ENCODE measurements at places on chromosomes 13 and 19. TPM values are rescaled to one million over a fixed set of nuclear protein-coding genes. Genes with fewer than 3 reads are reported as not detected.
A peak's percentile ranks its signal among the peaks of the same experiment; 100 is the strongest.

DNA sequence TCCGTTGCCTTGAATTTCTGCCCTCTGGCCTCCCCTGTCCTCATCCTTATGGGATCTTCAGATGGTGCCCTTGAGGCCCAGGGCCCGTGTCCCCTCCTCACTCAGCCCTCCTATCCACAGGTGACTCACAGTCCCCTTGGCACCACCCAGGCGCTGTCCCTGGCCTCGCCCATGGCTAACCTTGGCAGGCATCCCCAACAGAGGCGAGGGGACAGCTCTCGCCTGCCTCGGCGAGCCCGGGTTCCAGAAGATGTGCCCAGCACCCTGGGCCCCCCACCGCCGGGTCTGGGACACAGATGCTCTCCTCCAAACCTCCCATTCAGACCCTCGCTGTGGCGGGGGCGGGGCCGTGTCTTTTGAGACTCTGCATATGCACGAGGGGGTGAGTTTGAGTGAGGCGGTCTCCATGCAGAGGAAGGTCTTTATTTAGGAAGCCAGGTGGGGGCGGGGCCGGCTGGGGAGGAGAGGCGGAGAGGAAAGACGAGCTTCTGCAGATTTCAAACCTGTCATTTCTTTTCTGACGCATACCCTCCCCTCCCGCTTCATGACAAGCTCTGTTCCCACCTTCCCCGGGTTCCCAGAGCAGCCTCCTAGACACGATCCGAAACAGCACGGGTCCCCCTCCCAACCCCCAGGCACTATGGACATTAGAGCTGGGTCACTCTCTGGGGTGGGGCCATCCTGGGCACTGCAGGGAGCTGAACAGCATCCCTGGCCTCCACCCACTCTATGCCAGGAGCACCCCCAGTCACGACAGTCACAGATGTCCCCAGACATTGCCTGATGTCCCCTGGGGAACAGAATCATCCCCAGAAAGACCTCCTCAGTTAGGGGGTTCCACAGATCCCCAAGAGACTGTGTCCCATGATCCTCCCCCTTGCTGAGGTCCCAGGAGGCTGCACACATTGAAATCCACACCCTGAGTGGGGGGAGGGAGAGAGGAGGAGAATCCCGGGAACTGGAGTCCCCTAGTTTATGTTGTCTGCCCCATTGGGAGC lies 48.5 kb downstream of the GNG7 start:
- peaks cover 17% of the 10 kb centered on the region for H3K27me3 ChIP-seq
- no peak for DNase-seq
- no peaks in the 10 kb centered on the region for H3K36me3 ChIP-seq
- no peaks in the 10 kb centered on the region for H3K4me1 ChIP-seq

- no peak overlapping the region for H3K4me3 ChIP-seq
- no peaks in the 10 kb centered on the region for H3K27me3 ChIP-seq
- H3K36me3 ChIP-seq, result no peaks in the 10 kb centered on the region
Measured at GRCh38 chr13:76723551-76724232, 162.5 kb downstream of the KCTD12 start.

GRCh38 chr13:99442273-99442895 lies 58.9 kb upstream of the TM9SF2 start:
- H3K27me3 ChIP-seq, result peaks cover 13% of the 10 kb centered on the region
- no peaks in the 10 kb centered on the region for H3K36me3 ChIP-seq
- DNase-seq, result peak; percentile 30
- H3K4me3 ChIP-seq, result no peak overlapping the region
- no peaks in the 10 kb centered on the region for H3K4me1 ChIP-seq

Gene ZNF836
- polyA plus RNA-seq, result not detected

DNA sequence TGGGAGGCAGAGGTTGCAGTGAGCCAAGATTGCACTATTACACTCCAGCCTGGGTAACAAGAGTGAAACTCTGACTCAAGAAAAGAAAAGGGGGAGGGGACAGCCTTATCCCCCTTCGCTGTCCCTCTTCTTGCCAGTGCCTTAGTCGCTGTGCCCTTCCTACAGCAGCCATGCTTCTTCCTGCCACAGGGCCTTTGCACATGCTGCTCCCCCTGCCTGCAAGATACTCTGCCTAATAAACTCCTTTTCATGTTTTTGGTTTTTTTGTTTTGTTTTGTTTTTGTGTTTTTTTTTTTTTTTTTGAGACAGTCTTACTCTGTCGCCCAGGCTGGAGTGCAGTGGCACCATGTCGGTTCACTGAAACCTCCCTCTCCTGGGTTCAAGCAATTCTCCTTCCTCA lies 21.4 kb downstream of the NWD1 start:
- H3K27ac ChIP-seq, result no peak overlapping the region
- DNase-seq, result no peak
- H3K4me3 ChIP-seq, result no peak overlapping the region
- H3K4me1 ChIP-seq, result no peaks in the 10 kb centered on the region
- peaks cover 9% of the 10 kb centered on the region for H3K27me3 ChIP-seq

DNA sequence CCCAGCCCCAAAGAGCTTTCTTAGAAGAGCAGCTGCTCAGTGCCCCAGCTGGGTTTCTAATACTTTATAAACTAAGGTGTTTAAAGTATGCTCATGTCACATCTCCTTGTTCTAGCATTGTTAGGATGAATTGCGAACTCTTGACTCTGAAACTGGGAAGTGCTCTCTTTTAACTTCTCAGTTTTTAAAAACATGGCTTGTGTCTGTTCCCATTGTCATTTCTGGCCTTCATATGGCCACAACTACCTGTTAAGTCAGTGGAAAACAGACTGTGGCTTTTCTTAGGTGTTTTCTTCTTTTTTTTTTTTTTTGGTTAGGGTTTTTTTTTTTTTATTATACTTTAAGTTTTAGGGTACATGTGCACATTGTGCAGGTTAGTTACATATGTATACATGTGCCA lies 164.7 kb downstream of the KCNRG start:
- no peaks in the 10 kb centered on the region for H3K4me1 ChIP-seq
- H3K27me3 ChIP-seq, result no peaks in the 10 kb centered on the region
- no peak for DNase-seq
- H3K27ac ChIP-seq, result no peak overlapping the region
- H3K4me3 ChIP-seq, result no peak overlapping the region
- H3K36me3 ChIP-seq, result no peaks in the 10 kb centered on the region

Gene NLRP4
- 0.05 TPM for polyA plus RNA-seq

Gene ADAMTSL5
- polyA plus RNA-seq, result 9.8 TPM

Gene ZNF534
- polyA plus RNA-seq, result not detected

DNA sequence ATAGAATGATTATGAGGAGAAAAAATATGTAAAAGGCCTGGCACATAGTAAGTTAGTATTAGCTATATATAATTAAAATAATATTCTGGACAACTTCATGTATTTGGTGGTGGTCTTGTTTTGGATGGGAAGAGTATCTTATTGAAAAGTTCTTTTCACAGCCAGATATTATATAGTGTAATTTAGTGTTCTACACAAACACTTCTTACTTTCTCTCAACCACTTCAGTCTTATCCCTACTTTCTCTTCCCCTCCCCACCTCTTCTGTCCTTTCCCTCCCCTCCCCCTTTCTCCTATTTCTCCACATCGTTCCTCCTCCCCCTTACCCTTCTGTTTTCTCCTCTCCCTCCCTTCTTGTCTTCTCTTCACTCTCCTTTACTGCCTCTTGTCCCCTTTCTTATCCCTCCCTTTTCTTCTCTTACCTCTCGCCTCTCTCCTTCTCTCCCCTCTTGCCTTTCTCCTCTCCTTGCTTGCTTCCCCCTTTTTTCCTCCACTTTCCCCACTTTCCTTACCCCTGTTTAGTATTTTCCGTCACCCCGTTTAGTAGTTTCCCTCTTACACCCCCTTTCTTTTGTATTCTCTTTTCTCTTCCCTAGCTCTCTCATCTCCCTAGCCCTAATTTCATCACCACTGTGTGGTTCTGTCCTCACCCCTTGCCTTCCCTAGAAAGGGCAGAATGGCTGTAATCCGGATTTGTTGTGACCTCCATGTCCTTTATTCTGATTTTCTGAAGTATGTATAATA lies 107.2 kb upstream of the MLNR start:
- H3K4me1 ChIP-seq, result no peaks in the 10 kb centered on the region
- no peak overlapping the region for H3K27ac ChIP-seq
- peaks cover 11% of the 10 kb centered on the region for H3K36me3 ChIP-seq
- DNase-seq, result no peak
- no peaks in the 10 kb centered on the region for H3K27me3 ChIP-seq

Gene ADPRHL1
- polyA plus RNA-seq, result 0.58 TPM

GRCh38 chr13:58081301-58081820 lies 449.8 kb downstream of the PCDH17 start:
- H3K36me3 ChIP-seq, result no peaks in the 10 kb centered on the region
- no peaks in the 10 kb centered on the region for H3K4me1 ChIP-seq
- no peaks in the 10 kb centered on the region for H3K27me3 ChIP-seq
- H3K27ac ChIP-seq, result no peak overlapping the region
- no peak overlapping the region for H3K4me3 ChIP-seq
- DNase-seq, result no peak

GRCh38 chr13:82717249-82717648 lies 1165.0 kb downstream of the SLITRK1 start:
- H3K4me3 ChIP-seq, result no peak overlapping the region
- H3K27ac ChIP-seq, result no peak overlapping the region
- no peaks in the 10 kb centered on the region for H3K27me3 ChIP-seq
- no peaks in the 10 kb centered on the region for H3K4me1 ChIP-seq
- no peaks in the 10 kb centered on the region for H3K36me3 ChIP-seq
- no peak for DNase-seq

DNA sequence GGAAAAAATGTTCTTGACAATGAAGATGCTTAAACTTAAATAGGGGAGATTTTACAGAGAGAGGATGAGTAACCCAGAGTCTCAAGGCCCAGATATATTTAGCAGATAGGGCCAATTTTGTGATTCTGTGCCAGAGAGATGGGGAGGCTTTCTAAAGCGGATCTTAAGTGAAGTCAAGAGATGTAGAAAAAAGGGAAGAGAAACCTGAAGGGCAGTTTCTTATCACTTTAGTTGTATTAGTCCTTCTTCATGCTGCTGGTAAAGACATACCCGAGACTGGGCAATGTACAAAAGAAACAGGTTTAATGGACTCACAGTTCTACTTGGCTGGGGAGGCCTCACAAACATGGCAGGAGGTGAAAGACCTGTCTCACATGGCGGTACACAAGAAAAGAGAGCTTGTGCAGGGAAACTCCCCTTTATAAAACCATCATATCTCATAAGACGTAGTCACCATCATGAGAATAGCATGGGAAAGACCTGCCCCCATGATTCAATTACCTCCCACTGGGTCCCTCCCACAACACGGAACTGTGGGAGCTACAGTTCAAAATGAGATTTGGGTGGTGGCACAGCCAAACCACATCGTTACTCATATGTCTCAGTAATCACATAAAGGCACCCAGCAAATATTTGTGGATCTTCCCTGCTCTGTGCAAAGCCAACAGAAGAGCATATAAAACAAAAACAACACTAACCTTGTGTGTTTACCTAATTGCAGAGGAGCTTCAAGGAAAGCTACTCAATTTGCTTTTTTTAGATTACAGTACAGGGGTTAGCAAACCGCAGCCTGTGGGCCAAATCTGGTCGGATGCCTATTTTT lies 102.6 kb upstream of the MYCBP2 start:
- no peaks in the 10 kb centered on the region for H3K27me3 ChIP-seq
- no peak for DNase-seq
- H3K4me3 ChIP-seq, result no peak overlapping the region
- no peaks in the 10 kb centered on the region for H3K36me3 ChIP-seq
- H3K4me1 ChIP-seq, result no peaks in the 10 kb centered on the region

Gene FBXO27
- polyA plus RNA-seq, result 7.9 TPM

Data from K562 (cell line).